ENCODE measurements at places on chromosomes 3 and 15.

DNA sequence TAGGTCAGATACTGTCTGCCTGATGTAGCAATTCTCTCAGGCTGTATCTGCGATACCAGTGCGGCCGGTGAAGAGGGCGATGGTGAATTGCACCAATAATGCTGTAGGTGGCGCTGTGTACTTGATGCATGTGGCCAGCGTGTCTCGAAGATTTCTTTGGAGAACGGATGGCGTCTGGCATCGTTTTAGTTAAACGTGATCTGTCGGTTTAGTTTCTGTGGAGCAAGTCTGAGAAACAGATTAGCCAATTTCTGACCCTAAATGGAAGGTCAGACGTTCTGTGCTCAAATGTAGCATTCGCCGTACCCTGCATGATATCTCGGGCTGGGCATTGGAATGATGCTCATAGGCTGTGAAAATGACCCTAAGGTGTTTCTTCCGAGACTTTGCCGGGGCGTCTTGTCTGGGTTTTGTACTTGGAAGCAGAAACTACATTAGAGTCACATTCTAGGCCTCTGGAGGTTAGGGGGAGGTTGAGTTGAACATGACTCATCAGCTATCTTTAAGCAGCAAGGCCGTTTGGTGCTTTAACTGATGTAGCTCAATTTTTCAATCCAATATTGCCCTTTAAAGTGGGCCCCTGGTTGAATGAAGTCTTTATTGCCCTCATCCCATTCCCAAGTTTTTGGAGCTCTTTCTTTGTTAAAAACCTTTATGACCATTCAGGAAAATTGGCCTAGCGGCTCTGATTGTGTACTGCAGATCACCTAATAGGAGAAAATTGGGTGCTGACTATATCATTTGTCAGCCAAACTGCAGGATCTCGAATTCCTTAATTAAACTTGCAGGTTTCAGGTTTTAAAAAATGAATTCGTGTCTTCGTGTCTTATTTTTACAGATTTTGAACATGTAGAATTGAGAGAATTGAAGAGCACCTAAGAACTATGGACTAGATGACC, 80.0 kb downstream of the SQOR start:
- peak; percentile 86 for DNase-seq

GRCh38 chr3:99373088-99373845, 265.1 kb upstream of the COL8A1 start:
- DNase-seq, result no peak

DNA sequence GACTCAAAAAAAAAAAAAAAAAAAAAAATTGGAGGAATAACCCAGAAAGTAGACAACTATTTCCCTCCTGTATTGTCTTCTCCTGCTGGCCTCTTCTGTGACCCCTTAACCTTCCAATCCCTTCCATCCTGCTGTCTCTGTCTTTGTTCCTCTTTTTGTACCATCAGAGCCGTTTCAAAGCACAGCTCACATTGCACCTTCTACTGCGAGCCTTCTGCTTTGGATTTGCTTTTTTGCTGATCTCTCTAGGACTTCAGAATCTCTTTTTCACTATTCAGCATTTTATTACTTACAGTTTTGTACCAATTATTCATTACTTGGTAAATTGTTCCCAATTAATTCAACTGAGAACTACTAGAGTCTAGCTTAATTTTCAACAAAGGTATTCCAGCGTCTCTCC, 284.0 kb upstream of the TBL1XR1 start:
- DNase-seq, result no peak

DNA sequence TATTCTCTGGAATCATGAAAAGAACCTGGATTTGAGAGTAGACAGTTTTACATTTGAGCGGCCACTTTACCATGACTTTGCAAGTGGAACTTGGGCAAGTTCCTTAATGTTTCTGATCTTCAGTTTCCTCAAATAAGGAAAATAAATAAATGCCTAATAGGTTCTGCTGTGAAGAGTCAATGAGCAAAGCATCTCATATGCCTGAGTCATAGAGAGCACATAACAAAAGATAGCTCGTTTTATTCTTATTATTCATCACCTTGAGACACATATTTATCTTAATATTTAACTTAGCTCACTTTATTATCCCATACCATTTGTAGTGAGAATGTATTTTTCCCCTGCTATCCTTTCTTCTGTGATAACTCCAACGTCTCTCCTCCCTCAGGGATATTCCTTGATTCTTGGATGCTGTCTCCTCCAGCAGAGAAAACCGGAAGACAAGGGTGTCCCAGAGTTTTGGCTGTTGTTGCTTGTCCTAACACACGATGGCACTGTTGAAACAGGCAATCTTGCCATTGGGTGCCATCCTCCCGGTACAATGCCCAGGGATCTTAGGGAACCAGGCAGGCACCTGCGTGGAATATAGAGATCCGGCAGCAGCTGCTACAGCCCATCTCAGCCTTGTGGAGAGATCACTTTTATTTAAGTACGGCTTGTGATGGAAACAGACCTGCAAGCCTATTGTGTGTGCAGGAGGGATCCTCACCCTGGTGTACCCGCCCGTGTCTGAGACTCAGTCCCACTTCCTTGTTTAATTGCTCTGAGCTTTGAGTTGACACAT, 33.3 kb upstream of the VPS33B start:
- DNase-seq, result peak; percentile 62

DNA sequence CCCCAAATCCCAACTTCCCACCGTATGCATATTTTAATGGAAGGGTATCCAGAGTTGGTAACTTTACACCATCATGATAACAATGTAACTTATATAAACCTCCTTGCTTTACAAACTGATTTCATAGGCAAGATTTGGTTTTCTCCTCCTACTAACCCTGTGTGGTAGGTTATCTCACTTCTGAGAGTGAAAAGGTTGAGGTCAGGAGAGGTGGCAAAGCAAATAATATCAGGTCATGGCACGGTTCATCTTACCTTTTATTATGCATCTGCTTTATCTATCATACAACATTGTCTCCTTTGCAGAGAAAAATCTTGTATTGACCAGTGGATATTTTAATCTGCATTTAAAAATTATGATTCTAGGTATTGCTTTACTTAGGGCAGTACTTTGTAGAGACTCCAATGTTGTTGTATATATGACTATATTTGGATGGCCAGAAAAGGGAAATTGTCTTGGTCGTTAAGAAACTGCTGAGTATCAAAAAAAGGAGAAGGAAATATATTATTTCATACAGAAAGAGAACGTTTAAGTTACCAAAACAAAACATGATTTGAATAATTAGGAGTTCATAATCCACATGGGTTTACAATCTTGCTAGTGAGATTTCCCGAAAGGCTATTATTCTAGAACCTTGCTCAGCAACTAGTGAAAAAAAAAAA, 30.4 kb downstream of the NFKBIZ start:
- DNase-seq, result no peak

DNA sequence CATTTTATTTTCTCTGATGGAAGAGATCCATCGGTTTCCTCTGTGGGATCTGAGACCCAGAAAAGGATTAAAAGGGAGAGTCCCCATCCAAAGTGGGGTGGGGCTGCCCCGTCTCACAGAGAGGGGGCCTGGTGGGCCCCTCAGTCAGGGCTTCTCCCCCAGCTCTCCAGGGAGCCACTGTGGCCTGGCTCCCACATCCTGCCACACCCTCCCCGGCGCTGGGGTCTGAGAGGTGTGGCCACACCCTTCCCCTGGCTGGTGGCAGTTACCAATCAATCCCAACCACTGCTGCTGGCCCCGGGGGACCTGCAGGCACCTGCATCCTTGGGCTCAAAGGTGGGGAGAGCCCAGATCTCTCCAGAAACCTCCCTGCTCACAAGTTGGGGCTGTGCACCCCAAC, 161.8 kb upstream of the IQSEC1 start:
- peak; percentile 16 for DNase-seq

GRCh38 chr15:38217788-38218609, 34.6 kb upstream of the SPRED1 start:
- no peak for DNase-seq

DNA sequence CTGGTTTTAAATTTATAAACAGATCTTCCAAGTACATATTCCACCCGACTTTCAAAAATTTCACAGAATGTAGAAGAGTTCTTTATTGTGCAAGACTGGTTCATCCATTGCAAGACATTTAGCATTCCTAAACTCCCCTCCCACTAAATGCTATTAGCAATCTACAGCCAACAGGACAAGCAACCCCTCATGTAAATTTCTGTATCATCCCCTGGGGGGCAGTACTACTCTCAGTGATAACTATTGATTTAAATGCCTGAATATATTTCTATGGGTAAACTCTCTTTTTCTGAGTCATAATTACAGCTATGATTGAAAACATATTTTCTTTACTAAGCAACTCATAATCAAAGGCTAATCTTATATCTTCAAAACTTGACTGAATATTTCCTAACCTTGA, 10.7 kb upstream of the SLC15A2 start:
- DNase-seq, result peak; percentile 46

GRCh38 chr3:30623351-30623750, 16.9 kb downstream of the TGFBR2 start:
- DNase-seq, result no peak

DNA sequence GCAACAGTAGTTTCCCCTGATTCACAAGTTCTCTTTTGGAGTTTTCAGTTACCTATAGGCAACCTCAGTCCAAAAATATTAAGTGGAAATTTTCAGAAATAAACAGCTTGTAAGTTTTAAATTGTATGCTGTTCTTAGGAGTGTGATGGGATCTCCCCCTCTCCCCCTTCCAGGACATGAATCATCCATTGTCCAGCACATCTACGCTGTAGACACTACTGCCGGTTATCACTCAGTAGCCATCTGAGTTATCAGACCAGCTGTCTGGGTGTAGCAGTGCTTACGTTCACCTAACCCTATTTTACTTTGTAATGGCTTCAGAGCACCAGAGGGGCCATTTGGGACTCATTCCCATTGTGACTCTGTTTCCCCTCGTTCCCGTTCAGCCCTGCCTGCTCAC, 96.7 kb upstream of the PLXNA1 start:
- DNase-seq, result no peak

- no peak for DNase-seq
Measured at GRCh38 chr15:99321468-99321867, 70.2 kb downstream of the LRRC28 start.

DNA sequence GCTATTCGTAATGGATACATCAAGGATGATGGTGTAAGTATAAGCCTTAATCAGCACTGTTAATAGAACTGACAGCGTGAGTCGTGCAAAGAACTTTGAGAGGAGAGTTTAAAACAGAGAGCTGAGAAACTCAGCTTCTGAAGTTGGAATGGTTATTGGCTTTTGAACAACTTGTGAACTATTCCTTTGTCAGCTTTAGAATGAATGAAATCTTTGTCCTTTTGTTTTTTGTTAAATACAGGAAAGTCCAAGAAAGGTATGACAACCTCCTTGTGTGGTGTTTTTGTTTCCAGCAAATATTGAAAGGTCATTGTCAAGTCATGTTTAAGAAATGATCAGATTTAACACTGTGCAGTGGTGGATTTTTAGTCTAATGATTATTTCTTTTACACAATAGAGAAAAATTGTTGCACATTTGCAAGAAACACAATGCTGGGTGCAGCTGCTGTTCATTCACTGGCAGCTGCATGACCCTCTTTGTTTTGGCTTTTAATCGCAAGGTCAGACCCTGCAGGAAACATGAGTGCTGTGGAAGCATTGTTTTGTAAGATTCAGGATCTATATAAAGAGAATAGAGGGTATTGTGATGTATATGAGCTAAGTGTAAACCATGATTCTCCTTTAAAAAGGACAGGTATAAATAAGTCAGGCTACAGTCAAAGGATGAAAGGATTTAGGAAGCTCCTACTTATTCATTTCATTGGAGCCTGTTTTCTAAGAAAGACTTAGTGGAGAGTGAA, 21.7 kb upstream of the ABHD10 start:
- no peak for DNase-seq

DNA sequence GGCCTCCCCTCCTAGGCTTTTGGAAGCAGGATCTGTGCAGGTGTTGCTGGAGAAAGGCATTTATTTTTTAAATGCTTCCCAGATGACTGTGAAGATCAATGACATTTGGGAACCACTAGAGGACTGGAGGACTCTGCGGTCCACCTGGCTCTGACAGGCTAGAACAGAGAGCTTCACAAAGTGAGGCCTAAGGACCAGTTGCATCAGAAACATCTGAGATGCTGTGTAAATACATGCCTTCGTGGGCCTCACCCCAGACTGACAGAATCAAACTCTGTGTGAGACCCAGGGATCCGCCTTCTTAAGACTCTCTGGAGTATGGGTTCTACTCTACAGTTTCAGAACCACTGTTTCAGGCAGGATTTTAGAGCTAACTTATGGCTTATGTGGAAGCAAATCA, 105.0 kb upstream of the ICE2 start:
- no peak for DNase-seq

DNA sequence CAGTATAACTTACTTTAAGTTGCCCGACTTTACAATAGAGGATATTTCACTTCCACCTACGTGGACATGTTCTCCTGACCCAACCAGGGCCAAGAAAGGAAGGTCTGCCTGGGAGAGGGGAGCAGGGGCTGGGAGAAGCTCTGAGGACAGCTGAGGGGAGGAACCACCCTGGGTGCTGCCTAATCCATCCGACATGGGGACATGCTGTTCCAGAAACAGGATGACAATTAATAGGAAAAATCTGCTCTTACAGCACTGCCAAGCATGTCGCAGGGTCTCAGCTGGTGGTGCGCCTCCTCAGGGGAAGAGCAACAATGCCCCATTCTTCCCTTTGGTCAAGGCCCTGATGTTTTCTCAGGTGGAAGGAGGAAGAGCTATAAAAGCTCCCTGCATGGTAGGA, 132.3 kb downstream of the NTRK3 start:
- no peak for DNase-seq

DNA sequence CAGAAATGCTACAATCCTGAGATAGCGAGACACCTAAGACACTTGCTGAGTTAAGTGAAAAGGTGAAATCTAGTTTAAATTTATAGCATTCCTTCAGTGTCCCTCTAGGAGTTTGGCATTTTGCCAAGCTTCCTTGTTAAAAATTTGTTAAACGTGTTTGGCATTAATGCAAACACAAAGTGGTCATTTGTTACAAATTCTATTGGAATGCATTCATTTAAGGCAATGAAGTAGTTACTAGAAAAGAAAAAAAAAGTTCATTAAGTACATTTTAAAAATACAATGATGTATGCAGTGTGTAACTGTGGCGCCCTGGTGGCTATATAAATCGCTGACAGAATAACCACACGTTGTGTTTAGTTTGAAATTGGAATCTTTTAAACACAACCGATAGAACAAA, 31.3 kb upstream of the WNT5A start:
- no peak for DNase-seq

DNA sequence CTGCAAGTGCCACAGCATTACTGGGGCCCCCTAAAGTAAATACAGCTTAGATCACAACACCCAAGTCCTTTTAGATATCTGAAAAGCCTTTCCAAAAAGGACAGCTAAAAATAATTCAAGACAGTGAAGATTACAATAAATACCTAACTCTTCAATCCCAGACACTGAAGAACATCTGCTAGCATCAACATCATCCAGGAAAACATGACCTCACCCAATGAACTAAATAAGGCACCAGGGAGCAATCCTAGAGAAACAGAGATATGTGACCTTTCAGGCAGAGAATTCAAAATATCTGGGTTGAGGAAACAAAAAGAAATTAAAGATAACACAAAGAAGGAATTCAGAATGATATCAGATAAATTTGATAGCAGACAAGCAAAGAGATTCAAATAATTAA, 71.7 kb upstream of the TTC14 start:
- no peak for DNase-seq

- DNase-seq, result no peak
Measured at GRCh38 chr15:71630475-71630809, 179.9 kb upstream of the NR2E3 start.
